ENCODE measurements at places on chromosomes 13 and 19.

GRCh38 chr19:46160233-46160775 lies 12.3 kb downstream of the IGFL2 start:
- DNase-seq, result no peak

DNA sequence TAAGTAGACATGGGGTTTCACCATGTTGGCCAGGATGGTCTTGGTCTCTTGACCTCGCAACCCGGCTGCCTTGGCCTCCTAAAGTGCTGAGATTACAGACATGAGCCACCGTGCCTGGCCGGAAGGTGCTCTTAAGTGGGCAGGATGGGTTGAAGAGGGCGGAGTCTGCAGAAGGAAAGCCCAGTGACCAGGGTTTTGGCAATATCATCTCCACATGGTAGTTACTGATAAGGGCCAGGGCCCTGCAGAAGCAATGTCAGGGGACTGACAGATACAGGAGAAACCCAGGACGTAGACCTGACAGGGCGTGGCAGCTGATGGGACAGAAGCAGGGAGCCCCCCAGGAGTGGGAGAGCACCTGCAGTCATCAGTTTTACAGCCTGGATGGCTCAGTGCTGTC lies 45.7 kb upstream of the RNF113B start:
- no peak for DNase-seq

DNA sequence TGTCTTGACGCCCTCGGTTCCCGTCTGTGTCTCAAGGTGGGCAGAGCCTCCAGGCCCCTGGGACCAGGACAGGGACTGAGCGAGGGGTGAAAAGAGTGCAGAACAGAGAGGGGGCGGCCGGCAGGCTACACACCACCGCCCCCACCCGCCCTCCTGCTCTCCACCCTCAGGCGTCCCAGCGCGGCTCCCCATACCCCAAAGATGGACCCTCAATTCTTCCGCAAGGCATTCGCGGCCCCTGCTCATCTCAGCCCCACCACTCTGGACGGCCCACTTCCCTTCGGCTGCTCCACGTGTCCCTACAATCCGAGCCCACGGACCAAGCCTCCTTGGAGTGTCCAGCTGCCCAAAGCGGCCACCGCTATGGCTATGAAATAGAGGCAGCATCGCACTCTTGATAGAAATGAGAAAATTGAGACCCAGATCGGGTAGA lies 1.8 kb downstream of the KLF16 start:
- DNase-seq, result no peak

DNA sequence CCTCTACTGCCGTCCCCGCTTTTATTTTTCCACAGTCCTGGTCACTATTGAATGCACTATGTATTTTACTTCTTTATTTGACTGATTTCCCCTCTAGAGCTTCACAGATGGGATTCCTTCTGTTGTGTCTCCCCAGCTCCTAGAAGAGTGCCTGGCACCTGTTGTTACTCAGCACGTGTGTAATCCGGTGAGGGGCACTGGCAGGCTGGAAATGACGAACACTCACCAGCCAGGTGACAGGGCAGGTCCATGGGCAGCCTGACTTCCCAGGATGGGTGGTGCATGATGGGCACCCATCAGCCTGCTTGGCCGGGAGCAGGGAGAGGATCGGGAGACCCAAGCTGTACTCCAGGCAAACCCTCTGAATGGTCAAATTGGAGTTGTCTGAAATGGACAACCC lies 67.2 kb downstream of the CEBPG start:
- no peak for DNase-seq

- DNase-seq, result no peak
Observed at GRCh38 chr13:107824635-107825034, 390.7 kb downstream of the LIG4 start.

All from AG04450 (cell line).